ENCODE measurements at places on chromosomes 6 and 20.

GRCh38 chr6:66376001-66376400 is 669.0 kb upstream of the EYS start:
- no peak for DNase-seq

GRCh38 chr6:142827991-142828390 is 117.0 kb downstream of the HIVEP2 start:
- DNase-seq, result no peak

GRCh38 chr20:45911486-45912343 is at the start of gene PLTP:
PLTP (minus strand) TSS chr20:45912155; CDS start chr20:45911452, 703 bp downstream.
- DNase-seq, result no peak

DNA sequence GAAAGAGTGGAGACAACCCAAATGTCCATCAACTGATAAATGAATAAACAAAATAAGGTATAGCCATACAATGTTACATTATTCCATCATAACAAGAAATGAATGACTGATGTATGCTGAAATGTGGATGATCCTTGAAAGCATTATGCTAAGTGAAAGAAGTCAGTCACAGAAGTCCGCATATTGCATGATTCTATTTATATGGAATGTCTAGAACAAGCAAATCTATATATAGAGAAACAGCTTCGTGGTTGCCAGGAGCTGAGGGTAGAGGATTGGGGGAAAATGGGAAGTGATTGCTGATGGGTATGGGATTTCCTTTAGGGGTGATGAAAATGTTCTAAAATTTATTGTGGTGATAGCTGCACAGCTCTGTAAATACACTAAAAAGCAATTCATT is 196.8 kb downstream of the ATXN1 start:
- no peak for DNase-seq

DNA sequence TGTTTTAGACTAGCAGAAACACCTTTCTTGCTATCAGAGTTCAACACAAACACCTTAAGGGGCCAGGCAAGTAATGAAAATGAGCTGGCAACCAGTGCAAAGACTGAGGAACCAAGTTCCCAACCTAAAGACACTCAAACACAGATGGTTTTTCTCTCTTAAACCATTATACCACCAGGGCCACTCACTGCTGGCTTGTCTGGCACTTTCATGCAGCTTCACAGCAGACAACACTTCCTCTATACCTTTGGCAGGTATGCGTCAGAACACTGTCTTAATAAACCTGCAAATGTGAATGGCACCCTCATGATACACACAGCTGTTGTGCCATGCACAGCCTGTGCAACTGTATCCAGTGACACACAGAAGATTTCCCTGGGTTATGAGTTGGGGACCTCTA is 41.6 kb downstream of the NFATC2 start:
- no peak for DNase-seq

- no peak for DNase-seq
Measured at GRCh38 chr6:44481760-44482159, 94.3 kb downstream of the CDC5L start.

- no peak for DNase-seq
Measured at GRCh38 chr20:3157817-3158216, 1.8 kb downstream of the FASTKD5 start.

DNA sequence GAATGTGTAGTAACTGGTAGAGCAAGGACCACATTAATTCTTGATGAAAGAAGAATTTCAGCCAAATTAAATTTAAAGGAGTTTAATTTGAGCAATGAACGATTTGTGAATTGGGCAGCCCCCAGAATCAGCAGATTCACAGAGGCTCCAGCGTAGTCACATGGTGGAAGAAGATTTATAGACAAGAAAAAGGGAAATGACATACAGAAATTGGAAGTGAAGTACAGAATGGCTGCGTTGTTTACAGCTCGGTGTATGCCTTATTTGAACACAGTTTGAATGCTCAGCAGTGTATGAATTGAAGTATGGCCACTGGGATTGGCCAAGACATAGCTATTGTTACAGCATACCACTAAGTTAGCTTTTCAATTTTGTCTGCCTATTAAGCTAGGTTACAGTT is 173.6 kb upstream of the ARG1 start:
- no peak for DNase-seq

GRCh38 chr6:135116571-135116970 is 61.9 kb upstream of the HBS1L start:
- DNase-seq, result no peak

GRCh38 chr6:104956731-104957294 is at the start of gene LIN28B:
LIN28B (plus strand) TSS chr6:104957107; CDS start chr6:104957251, 144 bp downstream.
- no peak for DNase-seq

DNA sequence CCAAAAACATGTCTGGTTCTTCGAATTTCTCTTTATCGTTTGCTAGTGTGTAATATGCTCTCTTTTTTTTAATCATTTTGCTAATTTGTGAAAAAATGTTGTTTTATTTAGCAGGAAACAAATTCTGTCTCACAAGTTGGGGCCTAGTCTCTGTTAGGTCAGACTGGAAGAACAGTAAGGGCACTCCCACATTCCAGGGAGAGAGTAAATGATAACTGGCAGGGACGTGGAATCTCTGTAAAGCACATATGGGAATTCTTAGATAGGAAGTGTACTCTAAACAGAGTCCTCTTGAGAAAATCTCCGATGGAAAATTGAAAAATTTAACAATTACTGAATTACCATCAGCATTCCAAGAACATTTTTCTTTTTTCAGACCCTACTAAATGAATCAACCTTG is 16.4 kb upstream of the CCDC28A start:
- DNase-seq, result no peak

- no peak for DNase-seq
Measured at GRCh38 chr20:3405139-3405538, 2.3 kb downstream of the DNAAF9 start.

DNA sequence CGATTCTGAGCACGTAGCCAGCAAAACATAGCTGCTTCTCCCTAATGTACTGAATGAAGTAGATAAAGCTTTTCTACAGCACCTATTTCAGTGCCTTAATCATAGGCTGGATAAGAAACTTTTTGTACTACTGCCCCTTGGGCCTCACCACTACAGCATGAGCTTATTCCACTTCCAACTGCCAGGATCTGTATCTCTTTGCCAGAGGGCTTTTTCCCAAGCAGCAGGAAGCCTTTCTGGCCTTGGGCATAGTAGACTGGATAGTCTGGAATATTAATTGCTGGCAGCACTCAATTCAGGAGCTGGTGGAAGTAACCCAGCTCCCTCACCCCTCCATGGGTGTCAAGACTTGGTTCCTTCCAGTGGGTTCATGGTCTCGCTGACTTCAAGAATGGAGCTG is 43.6 kb downstream of the ANKEF1 start:
- DNase-seq, result no peak

DNA sequence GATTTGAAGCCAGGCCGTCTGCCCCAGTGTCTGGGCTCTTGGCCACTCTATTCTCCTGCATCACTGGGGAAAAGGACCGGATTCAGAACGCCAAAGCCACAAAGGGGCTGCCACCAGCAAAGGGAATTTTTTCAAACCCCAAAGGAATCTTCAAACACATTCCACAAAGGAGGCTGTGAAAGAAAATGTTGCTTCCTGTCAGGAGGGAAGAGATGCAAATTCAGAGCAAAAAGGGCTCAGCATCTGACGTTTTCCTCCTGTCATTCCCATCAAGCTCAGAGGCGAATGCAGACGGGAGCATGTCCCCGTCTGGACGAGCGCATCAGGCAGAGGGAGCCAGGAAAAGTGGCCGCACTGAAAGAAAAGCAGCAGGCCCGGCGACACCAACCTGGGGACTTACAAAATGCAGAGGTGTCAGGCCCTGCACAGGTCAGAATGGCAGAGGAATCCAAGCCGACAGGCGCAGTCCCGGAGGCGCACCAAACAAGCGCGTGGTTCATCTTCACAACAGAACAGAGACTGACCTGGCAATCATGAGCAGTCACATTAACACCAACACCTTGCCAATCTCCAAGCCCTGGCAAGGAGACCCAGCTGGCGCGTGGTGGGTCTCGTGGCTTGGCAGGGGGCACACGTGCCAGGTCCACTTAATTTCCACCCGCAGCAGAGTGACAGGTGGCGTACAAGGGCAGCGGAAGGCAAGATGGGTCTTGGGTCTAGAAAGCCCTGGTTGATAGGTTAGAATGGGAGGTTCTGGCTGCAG is 62.8 kb downstream of the GRM4 start:
- no peak for DNase-seq

DNA sequence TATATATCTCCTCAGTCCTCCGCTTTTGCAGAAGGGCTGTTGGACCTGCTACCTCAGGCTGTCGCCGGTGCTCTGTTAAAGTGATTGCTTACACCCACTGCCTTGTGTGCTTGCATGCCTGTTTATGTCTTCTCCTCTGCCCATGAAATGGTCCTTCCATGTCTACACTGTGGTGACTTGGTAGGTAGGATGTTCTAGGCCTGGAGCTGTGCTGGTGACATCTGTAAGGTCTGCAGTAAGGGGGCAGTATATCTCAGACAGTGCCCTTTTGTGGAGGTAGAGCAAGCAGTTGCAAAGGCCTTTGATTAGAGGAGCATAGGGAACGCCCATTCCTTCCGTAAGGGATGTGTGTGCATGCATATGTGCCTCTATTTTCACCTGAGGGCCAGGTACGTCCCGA is 40.3 kb downstream of the VAPB start:
- DNase-seq, result no peak

DNA sequence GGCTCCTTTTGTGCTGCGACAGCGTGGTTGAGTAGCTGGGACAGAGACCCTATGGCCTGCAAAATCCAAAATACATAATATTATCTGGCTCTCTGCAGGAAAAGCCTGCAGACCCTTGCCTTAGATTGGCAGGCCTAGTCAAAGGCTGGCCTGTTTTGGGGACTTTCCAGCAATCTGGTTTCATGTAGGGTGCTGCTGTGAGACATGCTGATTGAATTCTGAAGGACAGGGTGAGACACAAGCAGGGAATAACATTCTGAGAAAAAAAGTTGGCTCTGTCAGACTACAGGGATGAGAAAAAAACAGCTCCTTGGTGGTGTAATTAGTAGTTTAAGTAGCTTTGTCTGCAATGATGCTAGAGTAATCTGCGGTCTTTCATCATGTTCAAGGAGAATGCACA is 402.7 kb upstream of the AGPAT4 start:
- no peak for DNase-seq

DNA sequence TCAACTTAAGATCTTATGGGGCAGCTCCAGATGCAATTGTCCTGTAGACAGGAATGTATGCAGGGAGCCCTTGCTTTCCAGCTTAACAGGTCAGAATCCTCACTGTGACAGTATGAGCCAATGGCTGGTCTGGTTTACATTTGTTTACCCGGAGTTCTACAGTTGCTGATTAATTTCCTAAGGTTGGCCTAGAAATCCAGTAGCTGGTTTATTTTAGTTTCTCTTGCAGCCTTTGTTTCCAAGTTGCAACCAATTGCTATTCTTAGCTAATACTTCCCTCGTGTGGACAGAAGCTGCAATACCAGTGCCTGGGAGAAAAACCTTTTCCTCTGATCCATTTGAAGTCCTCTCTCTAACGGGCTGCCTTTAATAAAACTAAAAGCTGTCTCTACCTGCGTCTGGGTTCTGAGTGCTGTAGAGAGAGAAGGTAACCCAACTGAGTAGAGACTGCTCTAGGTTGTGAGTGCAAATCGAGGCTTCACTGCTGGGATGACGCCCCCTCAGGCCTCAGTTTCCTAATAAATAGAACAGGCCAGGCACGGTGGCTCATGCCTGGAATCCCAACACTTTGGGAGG is 45.9 kb downstream of the ZNF217 start:
- DNase-seq, result peak; percentile 38

DNA sequence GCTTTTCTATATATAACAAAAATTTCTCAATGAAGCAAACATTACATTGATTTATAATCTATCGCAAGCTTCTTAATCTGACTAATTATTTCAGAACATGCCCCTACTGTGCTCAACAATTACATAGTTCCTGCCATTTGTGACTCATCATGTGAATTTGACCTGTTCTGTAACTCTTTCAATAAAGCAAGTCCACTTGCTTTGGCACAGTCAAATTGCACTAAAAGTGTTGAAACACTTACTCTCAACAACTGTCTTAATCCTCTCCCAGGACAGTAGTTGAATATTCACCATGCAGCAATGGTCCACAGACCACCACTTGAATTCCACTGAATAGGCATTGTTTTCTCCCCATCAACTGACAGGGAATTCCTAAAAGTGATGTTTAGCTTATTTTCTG is 67.7 kb upstream of the SPTLC3 start:
- no peak for DNase-seq

- DNase-seq, result no peak
Measured at GRCh38 chr6:155103816-155104366, 108.8 kb downstream of the TIAM2 start.

- no peak for DNase-seq
Measured at GRCh38 chr6:99912657-99913056, 81.4 kb downstream of the MCHR2 start.

DNA sequence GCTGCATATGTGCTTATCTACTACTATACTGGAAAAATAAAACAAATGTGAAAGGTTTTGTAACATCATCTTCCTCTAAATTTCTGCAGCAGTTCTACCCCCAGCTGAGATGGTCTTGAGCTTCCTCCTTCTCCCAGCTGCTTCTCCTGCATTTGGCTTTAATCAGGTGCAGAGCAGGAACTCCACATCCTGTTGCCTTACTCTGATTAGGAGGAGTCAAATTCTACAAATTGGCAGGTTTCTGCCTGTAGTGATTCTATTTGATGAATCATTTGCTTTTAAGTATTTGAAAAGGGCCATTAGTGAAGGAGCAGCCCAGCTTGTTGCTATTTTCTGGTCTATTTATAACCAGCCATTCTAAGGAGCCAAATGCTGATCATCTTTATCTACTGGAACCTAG is 224.5 kb downstream of the GMDS start:
- DNase-seq, result peak; percentile 5

- no peak for DNase-seq
Measured at GRCh38 chr20:33296206-33296605, 13.2 kb downstream of the BPIFB1 start.

DNA sequence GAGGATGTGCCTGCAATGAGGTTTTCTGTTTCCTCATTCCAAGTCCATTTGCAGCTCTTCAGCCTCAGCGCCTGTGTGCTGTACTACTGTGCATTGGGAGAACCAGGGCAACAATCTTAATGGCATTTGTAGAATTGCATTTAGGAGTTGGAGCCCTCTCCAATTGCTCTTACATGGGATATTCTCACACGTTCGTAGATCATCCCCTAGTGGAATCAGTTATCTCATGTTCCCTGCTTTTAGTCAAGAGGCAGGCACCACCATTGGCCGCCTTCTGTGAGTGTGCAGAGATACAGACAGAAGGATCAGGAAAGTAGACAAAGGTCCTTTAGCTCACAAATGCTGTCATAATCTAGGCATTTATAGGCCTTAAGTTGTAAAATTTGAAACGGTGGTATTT is 84.2 kb upstream of the RGS17 start:
- DNase-seq, result no peak

DNA sequence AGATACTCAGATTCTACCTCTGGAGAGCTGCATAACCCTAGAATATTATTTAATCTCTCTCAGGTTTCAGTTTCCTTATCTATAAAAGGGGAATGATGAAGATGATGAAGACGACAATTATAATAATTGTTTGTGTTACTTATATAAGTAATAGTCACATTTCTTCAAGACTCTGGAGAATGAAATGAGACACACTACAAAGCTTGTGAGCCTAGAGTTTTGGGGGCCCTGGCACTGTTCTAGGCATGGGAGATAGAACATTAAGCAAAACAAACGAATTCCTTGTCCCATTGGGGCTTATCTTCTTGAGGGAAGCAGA is 5.4 kb upstream of the ZNF217 start:
- no peak for DNase-seq

Measured in NCI-H1092 treated with DMSO at 0.1 percent for 48 hours (cell line).